PC-3 (cell line): ENCODE measurements at places on chromosomes 4 and X. TPM values are rescaled to one million over a fixed set of nuclear protein-coding genes. Genes with fewer than 3 reads are reported as not detected.

DNA sequence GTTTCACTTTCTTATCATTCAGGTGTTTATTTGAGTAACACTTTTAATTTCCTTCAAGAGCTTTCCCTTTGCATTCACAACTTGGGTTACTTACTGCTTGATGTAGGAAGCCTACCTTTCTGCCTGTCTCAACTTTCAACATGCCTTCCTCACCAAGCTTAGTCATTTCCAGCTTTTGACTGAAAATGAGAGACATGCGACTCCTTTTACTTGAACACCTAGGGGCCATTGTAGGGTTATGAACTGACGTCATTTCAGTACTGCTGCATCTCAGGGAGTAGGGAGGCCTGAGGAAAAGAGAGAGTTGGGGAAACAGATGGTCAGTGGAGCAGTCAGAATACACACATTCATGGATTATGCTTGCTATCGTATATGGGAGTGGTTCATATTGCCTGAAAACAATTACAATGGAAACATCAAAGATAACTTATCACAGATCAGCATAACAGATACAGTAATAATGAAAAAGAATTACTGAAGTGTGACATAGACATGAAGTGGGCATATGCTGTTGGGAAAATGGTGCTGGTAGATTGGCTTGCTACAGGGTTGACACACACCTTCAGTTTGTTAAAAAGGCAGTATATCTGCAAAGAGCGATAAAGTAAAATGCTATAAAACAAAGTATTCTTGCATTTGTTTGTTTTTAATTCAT is 25.7 kb downstream of the USP53 start:
- H3K36me3 ChIP-seq, result no peaks in the 10 kb centered on the region
- no peak overlapping the region for H3K27ac ChIP-seq
- DNase-seq, result no peak
- H3K4me3 ChIP-seq, result no peak overlapping the region

DNA sequence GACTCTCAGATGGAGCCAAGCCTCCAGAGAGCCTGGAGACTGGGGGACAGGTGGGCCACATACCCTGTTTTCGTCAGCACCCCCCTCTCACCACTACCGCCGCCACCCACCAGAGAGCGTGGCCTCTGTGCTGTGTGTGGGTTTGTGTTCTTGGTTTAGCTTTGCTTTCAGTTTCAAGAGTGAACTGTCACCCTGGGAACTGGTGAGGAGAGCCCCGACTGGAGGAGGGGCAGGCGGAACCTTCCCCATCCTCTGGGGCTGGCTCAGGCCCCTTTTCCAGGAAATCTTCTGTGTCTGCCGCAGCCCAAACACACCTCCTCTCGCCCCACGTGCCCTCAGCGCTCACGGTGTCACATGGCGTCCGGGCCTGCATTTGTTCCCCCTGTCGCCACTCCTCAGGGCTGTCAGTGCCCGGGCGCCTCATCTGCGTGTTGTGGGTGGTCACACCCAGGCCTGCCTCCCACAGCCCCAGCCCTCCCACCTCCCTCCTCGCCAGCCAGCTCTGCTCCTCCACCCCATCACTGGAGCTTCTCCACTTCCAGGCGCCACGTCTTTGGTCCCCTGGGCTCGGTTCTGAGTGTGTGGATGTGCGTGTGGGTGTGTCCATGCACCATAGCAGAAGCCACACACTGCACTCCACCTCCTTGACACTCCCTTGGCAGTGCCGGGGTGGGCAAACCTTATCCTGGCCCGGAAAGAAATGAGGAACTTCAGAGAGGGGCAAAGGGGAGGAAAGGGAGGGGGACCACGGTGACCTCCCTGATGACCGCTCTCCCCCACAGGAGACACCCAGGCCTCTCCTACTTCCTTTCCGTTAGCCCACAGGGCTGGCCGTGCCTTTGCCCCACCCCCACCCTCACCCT is 27.8 kb downstream of the ELF4 start:
- no peak overlapping the region for H3K27ac ChIP-seq
- no peaks in the 10 kb centered on the region for H3K27me3 ChIP-seq
- no peak overlapping the region for H3K4me3 ChIP-seq
- no peak for DNase-seq
- H3K4me1 ChIP-seq, result no peaks in the 10 kb centered on the region

GRCh38 chr4:54090804-54091623 is 8.9 kb upstream of the GSX2 start:
- peak; percentile 61 for DNase-seq
- H3K4me1 ChIP-seq, result peaks cover 11% of the 10 kb centered on the region; the same call in 1 of the 2 replicates
- H3K27me3 ChIP-seq, result no peaks in the 10 kb centered on the region
- H3K36me3 ChIP-seq, result no peaks in the 10 kb centered on the region

The CHRDL1 gene
- total RNA-seq, result 0.40 and 0.47 TPM in 2 replicates

DNA sequence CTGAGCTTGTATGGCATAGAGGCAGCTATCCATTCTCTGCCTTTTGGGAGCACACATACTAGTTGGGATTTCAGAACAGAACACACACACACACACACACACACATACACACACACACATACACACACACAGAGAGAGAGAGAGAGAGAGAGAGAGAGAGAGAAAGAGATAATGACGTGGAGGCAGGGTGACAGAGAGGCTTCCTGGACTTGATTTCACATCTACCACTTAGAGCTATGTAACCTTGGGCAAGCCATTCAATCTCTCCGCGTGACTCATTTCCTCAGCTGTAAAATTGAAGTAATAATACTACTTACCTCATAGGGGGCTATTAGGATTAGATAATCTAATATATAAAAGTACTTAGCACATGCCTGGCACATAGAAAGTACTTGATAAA is 12.3 kb upstream of the GRIA3 start:
- H3K36me3 ChIP-seq, result no peaks in the 10 kb centered on the region
- peaks cover 20% of the 10 kb centered on the region for H3K4me1 ChIP-seq
- H3K27me3 ChIP-seq, result no peaks in the 10 kb centered on the region

DNA sequence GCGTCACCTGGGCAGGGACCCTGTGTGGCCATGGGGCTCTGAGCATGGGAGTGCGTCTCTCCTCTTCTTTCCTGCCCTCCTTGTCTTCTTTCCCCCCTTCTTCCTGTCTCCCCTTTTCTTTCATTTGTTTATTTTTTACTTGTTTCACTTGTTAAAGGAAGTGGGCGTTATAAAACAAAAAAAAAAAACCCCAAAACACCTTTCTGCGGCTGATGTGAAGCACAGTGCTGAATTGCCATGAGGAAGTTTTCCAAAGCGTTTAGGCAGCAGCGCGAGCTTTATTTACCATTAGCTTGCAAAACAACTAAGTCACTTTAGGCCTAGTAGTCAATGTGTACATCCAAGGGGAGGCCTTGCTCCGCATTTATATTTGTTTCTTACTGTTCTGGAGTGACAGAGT is 57.0 kb downstream of the NOP14 start:
- H3K36me3 ChIP-seq, result peaks cover 13% of the 10 kb centered on the region
- H3K27ac ChIP-seq, result no peak overlapping the region
- no peak overlapping the region for H3K4me3 ChIP-seq

The UCP1 gene
- not detected in 2 replicates for total RNA-seq

DNA sequence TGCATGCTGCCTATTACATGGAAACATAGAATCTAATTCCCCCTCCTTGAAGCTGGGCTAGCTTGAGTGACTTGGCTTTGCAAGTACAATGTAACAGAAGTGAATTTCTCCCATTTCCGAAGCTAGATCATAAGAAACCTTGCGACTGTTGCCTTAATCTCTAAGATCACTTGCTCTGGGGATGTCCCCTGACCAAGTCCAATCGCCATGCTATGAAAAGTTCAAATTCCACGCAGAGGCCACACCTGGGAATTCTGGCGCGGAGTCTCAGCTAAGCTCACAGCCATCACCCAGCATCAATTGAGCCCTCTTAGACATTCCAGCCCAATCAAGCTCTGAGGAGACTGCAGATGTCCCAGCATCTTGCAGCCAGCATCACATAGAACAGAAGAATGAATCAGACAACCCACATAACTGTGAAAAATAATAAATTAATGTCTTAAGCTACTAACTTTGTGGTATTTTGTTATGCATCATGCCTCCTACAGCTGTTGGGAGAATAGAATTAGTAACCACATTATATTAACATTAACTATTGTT is 27.0 kb downstream of the GPM6A start:
- no peaks in the 10 kb centered on the region for H3K4me1 ChIP-seq
- H3K27me3 ChIP-seq, result no peaks in the 10 kb centered on the region

DNA sequence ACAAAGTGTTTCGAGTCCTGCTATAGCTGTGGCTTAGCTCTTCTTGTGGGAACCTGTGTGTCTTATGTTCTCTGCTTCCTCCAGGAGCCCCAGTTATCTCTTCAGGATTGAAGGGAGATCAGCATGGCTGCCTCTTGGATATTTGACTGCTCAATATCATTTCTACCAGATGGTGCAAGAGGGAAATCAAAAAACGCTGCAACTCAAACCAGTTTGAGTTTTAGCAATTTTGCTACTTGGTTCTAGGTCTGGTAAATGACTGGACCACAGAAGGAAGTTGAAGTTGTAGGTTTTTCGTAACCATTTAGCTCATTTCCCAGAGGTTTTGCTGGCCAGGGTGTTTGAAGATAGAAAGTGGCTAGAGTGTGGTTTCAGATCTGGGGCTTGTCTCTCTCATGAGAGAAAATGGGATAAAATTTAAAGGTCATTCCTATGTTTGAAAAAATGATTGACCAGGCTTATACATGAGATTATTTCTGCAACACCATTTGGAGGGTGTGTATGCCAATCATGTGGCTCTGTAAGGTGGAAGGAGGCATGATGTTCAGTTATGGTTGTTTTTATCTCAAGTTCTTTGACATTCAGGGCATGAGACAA is 210.4 kb downstream of the SPRY1 start:
- peaks cover 6% of the 10 kb centered on the region; the same call in 1 of the 2 replicates for H3K4me1 ChIP-seq
- no peaks in the 10 kb centered on the region for H3K36me3 ChIP-seq
- no peak overlapping the region for H3K27ac ChIP-seq
- no peak overlapping the region for H3K4me3 ChIP-seq
- DNase-seq, result no peak

GRCh38 chr4:42638321-42638720 is 18.6 kb downstream of the ATP8A1 start:
- H3K27ac ChIP-seq, result no peak overlapping the region
- no peak overlapping the region for H3K4me3 ChIP-seq
- H3K36me3 ChIP-seq, result no peaks in the 10 kb centered on the region
- H3K27me3 ChIP-seq, result no peaks in the 10 kb centered on the region
- DNase-seq, result peak; percentile 9
- peaks cover 7% of the 10 kb centered on the region; the same call in 1 of the 2 replicates for H3K4me1 ChIP-seq

GRCh38 chrX:15299941-15300851 is 15.2 kb downstream of the ASB11 start:
- H3K36me3 ChIP-seq, result no peaks in the 10 kb centered on the region
- no peak overlapping the region for H3K4me3 ChIP-seq
- peak; percentile 58 for DNase-seq
- no peak overlapping the region for H3K27ac ChIP-seq
- H3K4me1 ChIP-seq, result no peaks in the 10 kb centered on the region
- H3K27me3 ChIP-seq, result no peaks in the 10 kb centered on the region
